Stimulated activated CD8-positive, alpha-beta memory T cell treated with anti-CD3 and anti-CD28 coated beads, Interleukin-4, amount 100 ng/mL, for 48 hours (primary cell): ENCODE measurements at places on chromosomes 3 and 15.

GRCh38 chr3:42691816-42692666, 6.7 kb downstream of the KLHL40 start:
- no peak for DNase-seq

- DNase-seq: no peak
These were observed 97.4 kb downstream of the STAC start for GRCh38 chr3:36477655-36478054.

- DNase-seq: peak; percentile 32
These were observed 669.5 kb downstream of the SQOR start for GRCh38 chr15:46304321-46304720.

DNA sequence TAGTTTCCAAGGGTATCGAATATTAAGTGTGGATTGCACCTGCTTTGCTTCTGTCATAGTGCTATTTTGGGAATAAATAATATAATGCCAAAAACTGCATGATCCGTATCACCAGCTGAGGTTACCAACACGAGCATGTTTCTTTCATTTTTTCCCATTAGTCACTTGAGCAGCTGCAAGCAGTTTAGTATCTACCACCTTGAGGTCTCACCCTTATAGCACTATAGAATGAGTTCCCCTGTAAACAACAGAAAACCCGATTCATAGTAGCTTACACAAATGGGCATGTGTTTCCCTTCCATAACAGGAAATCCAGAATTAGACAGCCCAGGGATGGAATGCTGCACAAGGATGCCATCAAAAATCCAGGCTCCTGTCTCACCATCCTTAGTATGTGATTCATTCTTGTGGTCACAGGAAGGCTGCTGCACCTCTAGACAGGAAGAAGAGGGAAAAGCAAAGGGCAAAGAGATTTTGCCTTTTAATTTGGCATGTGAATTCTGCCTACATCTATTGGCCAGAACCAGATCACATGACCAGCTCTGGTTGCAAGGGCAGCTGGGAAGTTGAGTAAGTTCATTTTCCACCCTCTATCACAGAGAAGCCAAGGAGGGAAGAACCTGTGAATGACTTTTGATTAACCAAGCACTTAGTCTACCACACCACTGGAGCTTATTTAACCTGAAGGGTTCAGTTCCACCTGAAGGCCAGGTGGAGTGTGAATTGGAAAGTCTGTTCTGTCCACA, 91.3 kb upstream of the SLC25A36 start:
- DNase-seq: no peak

- no peak for DNase-seq
These were observed 16.4 kb upstream of the SKIC8 start for GRCh38 chr15:78315686-78316282.

GRCh38 chr3:179604321-179605078, at the start of the genes MRPL47 and NDUFB5:
TSS of gene MRPL47 (minus strand) at chr3:179604638. CDS start at chr3:179604624, 14 bp downstream.
TSS of gene NDUFB5 (plus strand) at chr3:179604794. CDS start at chr3:179604816, 22 bp downstream.
- DNase-seq: peak; percentile 94

DNA sequence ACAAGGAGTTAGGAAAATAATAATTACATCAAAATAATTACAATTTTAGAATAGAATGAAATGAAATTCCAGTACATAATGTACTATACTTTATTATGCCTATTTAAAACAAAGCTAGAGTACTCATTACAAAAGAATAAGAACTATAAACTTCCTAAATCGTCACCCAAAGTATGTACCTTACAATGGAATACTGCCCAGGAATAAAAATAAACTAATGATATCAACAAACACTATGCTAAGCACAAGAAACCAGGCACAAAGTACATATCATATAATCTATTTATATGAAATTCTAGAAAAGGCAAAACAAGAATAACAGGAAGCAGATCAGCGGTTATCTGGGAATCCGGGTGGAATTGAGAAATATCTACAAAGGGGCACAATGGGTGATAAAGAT, 84.7 kb downstream of the MYO9A start:
- DNase-seq: no peak
